Stimulated activated CD4-positive, alpha-beta T cell treated with anti-CD3 and anti-CD28 coated beads, Interleukin-2, amount 100 ng/mL, for 4 hours (primary cell): ENCODE measurements at places on chromosomes 4 and X.

DNA sequence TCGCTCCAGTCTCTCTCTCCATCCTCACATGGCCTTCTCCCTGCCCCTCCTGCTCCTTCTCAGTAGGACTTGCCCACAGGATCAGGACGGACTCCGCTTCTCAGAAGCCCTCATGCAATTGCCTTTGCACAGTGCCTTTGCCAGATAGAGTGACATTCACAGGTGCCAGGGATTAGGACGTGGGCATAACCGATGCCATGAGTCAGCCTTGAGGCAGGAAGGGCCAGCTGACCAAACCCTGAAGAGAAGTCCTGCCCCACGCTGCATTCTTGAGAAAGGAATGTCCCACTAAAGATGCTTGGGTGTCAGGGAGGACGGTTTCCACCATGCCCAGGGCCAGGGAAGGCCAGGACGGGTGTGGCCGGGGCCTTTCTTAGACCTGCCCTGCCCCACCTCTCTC, 6.6 kb upstream of the GRPEL1 start:
- no peak for DNase-seq

DNA sequence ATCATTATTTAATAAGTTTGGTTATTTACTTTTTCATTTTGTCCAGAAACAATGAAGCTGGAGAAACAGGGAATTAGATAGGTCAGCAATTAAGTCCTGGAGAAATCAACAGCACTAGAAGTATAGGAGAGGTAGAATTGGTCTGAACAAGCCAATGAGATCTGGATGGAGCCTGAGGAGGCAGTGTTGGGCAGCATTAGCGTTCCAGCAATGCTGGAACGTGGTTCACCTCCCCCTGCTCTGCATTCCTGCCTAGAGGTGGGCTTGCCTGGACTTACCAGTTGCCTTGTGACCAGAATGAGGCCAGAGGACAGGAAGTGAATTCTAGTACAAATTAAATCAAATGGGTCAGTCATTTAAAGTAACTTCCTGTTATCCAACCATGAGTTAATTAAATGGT, 4.6 kb downstream of the RASSF6 start:
- no peak for DNase-seq

DNA sequence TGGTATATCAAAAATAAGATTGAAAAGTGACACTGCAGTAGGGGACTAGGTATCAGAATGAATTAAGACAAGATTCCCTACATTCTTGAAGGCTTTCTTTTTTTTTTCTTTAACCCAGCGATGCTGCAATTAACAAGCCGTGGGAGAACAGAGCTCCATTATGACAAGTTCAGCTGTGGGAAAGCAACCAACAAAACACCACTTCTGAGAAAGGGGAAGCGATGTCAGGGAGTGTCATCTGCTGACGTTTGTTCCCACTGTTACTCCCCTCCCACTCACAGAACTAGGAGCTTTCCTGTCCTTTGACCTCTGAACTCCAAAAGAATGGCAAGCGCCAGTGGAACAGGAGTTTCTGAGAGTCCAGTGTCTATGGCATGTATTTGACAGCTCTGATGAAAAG, 90.2 kb upstream of the SLITRK2 start:
- DNase-seq, result no peak

GRCh38 chrX:51332188-51332942, at the start of gene NUDT10:
Gene NUDT10, plus strand, starts transcription at chrX:51332822. Its CDS starts 144 bp downstream, at chrX:51332966.
- DNase-seq, result peak; percentile 31

GRCh38 chr4:122152711-122153226, 638 bp downstream of the BLTP1 start:
- no peak for DNase-seq

DNA sequence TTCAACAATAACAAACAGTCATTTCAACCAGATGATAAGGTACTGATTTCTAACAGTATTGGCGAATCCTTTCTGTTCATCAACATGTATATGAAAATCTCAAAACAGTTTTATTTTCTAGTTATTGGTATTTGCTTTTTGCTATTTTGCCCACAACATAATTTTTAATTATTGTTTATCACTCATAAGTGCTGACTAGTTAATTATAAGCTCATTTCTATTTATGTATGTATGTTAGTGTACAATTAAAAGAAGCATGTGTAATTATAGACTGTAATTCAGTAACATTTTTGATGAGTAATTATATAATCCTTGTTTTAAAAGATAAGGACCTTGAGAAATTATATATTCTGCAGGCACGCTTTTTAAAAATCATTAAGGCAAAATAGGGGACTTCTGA, 67.2 kb upstream of the NPNT start:
- DNase-seq, result no peak

- no peak for DNase-seq
These were observed 7.7 kb upstream of the ASB5 start for GRCh38 chr4:176276710-176277109.

GRCh38 chrX:134865682-134866255, 125.0 kb upstream of the SMIM10 start:
- DNase-seq, result no peak

DNA sequence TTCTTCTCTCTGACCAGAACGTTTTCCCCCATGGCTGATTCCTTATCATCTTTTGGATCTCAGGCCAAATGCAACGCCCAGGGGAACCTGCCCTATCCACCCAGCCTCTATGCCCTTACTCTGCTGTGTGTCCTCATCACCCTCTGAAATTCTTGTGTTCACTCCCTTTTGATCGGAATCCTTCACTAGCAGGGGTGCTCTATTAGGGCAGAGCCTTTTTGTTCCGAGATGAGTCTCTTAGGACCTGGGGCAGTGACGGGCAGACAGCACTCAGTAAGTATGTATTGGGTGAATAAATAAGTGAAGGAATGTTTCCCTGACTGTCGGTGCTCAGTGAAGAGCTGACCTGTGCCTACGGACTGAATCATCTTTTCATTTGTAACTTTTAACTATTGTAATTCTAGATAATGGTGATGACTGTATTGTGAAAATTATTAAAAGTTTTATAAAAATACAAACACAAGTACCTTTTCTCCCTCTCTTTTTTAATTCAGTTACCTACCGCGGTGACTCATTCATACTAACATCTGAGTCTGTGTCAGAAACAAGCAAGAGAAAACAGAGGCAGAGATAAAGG, 4.8 kb upstream of the TENM3 start:
- DNase-seq, result no peak

GRCh38 chr4:187171706-187172339, 448.2 kb upstream of the FAT1 start:
- DNase-seq, result no peak
